GM04504 (cell line): ENCODE measurements at places on chromosomes 2 and 18.
A peak's percentile ranks its signal among the peaks of the same experiment; 100 is the strongest.

GRCh38 chr2:206240327-206240726 is 34.1 kb upstream of the ZDBF2 start:
- DNase-seq, result no peak

DNA sequence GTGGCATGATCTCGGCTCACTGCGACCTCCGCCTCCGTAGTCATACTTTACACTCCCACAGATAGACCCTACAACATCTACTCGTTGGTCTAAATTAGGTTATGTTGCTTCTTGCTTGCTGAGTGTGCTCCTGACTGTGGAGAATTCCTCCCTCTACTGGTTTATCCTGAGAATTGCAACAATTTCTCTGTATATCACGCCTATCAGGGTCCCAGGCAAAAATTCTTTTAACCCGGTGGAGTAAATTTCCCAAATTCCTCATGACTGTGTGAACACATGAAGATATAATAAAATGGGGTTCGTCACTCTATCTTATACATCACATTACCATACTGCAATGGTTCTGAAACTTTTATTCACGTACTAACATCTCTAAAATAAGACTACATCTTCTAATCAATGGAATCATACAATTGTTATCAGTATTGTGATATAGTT is 156.7 kb downstream of the EVA1A start:
- peak; percentile 28 for DNase-seq

GRCh38 chr2:890791-891190 is 59.9 kb upstream of the SNTG2 start:
- peak; percentile 5 for DNase-seq

GRCh38 chr2:30262716-30263309 is 31.5 kb downstream of the LBH start:
- no peak for DNase-seq

- DNase-seq, result peak; percentile 39
Observed at GRCh38 chr18:50973367-50974126, 5.7 kb downstream of the ELAC1 start.
